ENCODE measurements at places on chromosomes 5 and 9.

- no peak for DNase-seq
These were observed 24.0 kb upstream of the TNIP1 start for GRCh38 chr5:151104795-151105194.

DNA sequence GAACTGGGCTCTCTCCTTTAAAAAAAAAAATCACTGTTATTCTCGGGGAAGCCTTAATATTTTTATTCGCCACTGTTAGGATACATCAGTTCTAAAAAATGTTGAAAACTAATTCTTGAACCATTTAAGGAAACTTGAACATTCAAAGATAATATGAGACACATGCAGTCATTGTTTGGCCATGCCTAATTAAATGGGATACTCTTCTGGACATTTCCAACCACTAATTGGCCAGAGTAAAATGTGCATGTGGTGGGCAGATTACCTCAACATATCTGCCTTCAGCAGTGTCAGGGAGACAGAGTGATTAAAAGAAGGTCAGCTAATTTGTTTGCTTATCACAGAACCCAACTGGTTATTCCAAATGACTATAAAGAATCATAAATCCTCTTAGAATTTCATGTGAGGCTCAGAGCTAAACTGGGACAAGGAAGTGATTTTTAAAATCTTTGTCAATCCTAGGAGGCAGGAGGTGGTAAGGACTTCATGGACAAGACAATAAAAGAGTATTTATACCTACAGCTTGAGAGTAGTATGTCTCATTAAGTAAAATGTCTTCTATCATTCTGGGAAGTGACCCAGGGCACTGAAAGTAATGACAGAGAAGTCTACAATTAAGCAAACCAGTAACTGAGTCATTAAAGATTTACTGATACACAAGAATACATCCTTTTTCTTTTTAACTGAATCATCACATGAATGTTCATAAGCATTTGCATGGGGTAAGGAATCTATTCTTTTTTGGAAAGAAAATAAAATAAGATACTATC, 242.9 kb upstream of the TRPM3 start:
- no peak for DNase-seq

GRCh38 chr5:177256296-177256695, 47.2 kb downstream of the RAB24 start:
- no peak for DNase-seq

- DNase-seq: no peak
These were observed 6.8 kb downstream of the CLPTM1L start for GRCh38 chr5:1338196-1338490.

GRCh38 chr5:146561711-146562110, 45.7 kb upstream of the GPR151 start:
- DNase-seq: no peak

- no peak for DNase-seq
These were observed 1.7 kb downstream of the ITGA1 start for GRCh38 chr5:52789378-52789777.
